NCI-H2171 (cell line): ENCODE measurements at places on chromosomes 7 and 10.
A peak's percentile ranks its signal among the peaks of the same experiment; 100 is the strongest.

DNA sequence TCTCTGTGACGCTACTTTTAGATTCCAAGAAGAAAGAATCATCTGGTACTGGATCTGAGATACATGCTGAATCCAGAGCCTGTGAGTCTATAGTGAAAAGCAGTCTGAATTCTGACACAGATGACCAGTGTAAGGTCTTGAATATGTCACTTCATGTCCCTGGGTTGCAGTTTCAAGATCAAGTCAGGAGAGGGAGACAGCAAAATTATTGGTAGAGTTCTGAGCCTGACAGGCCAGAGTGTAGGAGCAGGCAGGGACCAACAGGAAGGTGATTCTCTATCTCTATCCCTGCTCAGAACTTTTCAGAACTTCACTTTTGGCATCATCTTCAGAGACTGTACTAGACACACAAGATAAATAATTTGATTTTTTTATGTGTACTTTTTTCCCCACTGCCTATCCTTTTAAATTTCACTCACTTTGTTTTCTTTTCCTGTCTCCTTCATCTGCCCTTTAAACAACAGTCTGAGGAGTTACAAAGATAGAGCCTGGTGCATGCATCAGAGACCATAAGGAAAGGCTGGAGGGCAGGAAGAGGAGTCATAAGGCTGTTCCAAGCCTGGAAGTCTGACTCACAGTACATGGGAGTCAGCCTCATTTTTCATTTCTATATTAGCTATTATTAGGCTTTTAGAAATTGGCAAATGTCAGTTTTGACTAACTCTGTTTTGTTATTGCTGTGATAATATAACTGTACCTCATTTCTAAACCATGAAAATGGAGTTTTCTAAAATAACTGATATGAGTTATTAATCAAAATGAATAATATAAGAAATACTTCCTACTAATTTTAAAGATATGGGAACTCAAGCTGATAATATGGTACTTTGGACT, 120.2 kb upstream of the TMEM229A start:
- DNase-seq, result no peak

- no peak for DNase-seq
Measured at GRCh38 chr7:117874191-117874700, 1.0 kb upstream of the CTTNBP2 start.

DNA sequence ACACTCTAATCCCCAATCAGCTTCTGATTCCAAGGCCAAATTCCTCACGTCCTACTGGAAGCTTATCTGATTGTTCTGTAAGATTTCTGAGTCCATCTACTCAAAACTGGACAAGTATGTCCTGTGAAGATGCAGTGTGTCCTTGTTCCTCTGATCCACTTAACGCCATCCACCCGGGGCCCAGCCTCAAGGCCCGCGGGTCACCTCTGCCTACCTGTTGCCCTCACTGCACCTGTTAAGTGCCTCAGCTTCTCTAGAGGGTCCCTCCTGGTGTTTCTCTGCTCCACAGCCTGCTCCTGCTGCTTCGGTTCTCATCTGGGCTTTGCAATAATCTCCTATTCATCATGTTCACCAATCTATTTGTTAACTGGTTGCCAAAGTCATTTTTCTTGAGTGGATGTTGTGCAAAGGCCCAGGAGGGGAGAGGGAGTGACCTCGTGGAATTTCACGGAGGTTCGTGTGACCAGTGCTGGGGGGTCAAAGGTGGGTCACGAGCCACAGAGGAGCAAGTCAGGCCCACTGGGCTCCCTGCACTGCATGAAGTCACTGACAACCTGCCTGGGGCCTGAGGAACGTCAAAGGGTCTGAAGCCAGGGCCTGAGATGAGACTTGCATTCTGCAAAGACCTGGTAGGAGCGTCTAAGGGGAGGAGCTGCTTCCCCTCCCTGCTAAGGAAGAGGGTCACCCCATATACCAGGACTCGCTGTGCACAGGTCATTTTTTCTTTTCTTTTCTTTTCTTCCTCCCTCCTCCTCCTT, 338.1 kb downstream of the WDR37 start:
- no peak for DNase-seq

DNA sequence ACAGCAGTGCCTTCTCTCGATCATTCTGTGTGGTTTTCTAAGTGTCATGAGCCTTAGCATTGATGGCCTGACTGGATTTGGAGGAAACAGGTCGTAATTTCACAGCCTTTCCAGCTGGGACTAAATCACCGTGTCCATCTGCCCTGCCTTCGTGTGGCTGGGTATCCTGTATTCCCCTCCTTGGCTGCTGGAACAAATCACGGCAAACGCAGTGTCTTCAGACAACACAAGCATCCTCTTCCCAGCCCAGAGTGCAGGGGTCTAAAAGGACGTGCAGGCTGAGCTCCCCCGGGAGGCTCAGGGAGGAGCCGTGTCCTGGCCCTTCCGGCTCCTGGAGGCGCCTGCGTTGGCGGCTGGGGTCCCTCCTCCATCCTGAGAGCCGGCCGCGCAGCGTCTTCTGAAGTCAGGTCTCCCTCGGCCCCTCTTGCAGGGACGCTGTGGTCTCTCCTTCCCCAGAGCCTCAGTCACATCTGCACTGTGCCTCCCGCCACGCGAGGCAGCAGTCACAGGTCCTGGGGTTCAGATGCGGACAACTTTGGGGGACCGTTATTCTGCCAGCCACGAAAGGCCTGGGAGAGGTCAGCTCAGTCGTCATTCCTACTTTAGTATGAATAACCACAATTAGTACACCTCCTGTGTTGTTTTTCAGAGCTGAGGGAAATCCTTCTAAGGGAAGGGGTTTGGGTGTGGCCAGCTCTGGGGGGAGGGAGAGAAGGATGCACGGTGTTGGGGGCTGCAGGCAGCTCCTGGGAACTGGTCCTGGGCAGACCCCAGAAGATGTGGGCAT, 41.1 kb downstream of the FAM20C start:
- DNase-seq, result no peak

- no peak for DNase-seq
Measured at GRCh38 chr7:44377681-44378421, 52.5 kb upstream of the CAMK2B start.

GRCh38 chr10:91796331-91797047, 1.7 kb upstream of the TNKS2 start:
- no peak for DNase-seq

DNA sequence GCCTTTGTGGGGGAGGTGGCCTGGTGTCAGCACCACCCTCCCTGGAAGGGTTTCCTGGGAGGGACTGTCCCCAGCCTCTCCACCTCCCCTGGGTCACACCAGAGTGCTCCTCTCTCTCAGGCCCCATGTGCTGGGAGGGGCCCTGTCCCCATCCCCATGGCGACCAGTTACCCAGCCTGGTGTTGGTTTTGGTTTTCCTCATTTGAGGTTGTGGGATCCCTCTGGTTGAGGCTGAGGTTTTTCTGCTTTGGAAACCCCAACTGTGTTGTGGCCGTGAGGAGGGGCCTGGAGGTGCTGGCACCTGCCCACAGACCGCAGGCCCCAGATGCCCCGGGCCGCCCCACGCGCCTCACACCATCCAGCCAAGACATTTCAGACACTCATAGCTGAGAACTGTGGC, 106.3 kb downstream of the GRK5 start:
- DNase-seq, result no peak

GRCh38 chr10:68231106-68231816, 652 bp downstream of the ATOH7 start:
- DNase-seq, result no peak

DNA sequence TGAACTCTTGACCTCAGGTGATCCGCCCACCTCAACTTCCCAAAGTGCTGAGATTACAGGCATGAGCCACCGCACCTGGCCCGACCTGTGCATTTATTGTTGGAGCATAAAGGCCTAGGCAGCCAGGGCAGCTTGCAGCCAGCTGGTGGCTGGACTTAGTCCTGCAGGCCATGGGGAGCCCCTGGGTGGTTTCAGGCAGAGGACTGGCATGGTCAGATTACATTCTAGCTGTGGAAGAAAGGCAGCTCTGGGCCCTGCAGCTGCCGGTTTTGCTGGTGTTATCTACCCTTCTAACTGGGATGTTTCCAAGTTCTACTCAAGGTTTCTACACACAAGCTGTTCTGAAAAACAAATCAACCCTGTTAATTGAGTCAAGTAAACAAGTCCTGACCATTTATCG, 22.7 kb upstream of the MKRN1 start:
- DNase-seq, result no peak

DNA sequence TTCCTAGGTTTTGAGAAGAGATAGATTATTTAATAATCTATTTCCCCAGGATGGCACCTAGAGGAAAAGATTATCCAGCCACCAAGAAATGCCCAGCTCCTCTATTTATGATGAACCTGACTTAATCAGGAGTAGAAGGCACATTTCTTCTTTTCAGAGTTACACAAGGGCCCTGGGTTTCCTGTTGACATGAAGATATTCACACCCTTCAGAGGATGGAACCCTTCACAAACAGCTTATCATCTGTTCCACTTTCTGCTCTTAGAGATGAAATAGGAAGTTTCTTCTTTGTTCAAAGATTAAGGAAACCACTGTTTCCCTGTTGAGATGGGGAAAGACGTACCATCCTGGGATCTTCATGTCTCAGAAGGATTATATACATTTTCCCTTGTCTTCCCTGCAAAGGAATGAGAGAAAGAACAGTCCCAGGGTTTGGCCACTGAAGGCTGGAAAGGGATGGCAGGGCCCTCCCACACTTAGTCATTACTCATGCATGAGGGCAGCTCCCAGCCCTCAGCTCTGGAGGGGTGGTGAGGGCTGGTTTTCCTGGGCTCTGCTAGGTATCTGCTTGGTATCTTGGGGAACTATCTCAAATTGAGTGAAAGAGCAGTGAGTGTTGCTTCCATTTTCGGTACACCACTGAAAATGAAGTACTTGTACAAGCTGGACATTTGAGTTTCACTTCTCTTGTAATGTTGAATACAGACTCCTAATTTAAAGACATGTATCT, 64.0 kb downstream of the MTPAP start:
- no peak for DNase-seq

DNA sequence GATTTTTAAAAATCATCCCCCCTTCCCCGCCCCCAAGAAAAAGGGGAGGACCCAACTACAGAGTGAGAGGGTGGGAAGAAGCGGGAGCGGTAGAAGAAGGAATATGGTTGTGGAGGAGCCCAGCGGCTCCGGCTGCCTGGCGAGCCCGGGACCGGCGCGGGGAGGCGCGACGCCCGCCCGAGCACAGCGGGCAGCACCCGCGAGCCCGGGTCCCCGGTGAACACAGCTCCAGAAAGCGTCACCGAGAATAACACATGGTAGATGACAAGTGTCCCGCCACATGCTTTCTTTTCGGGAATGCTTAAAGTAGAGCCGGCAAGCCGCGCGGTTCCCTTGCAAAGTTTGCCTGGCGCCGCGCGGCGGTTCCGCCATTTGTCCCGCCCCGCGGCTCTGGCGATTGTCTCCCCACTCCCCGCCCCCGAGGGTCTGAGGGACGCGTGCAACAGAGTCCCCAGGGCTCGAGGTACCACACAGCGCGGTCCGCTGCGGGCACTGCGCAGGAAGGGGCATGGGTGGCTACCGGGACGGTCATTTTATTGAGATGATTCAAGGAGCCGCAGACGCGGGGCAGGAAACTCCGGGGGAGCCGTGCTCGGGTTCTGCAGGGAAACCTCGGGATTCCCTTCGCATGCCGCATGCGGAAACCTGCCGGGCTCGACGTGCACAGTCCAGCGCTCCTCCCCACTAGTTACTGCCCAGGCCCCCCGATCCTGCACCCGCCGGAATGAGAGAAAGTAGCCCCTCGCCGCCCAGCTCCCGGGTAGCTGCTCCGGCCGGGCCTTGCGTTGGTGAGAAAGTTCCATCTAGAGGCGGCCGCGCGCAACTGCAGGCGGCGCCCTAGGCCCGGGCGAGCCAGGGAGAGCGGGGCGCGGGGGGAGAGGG, 781 bp upstream of the GRM8 start:
- peak; percentile 79 for DNase-seq

DNA sequence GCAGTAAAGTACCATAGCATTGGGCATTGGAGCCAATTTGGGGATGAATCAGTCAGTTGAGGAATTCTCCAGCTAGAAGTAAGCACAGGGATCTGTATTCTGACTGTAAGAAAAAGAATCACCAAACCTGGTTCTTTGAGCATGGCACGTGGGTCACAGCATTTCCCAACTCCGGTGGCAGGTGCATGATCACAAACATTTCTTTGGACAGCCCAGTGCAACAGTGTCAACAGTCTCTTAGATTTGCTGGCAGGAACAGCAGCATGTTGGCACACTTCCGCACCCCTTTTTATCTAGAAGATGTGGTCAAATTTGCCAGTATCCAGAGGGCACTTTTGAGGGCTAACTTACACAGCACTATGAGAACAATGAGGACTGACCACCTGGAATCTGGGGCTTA, 437.5 kb upstream of the GHITM start:
- no peak for DNase-seq

GRCh38 chr7:101241015-101241363, 3.4 kb upstream of the CLDN15 start:
- DNase-seq, result peak; percentile 60
